ENCODE measurements at places on chromosomes 6 and 20.

DNA sequence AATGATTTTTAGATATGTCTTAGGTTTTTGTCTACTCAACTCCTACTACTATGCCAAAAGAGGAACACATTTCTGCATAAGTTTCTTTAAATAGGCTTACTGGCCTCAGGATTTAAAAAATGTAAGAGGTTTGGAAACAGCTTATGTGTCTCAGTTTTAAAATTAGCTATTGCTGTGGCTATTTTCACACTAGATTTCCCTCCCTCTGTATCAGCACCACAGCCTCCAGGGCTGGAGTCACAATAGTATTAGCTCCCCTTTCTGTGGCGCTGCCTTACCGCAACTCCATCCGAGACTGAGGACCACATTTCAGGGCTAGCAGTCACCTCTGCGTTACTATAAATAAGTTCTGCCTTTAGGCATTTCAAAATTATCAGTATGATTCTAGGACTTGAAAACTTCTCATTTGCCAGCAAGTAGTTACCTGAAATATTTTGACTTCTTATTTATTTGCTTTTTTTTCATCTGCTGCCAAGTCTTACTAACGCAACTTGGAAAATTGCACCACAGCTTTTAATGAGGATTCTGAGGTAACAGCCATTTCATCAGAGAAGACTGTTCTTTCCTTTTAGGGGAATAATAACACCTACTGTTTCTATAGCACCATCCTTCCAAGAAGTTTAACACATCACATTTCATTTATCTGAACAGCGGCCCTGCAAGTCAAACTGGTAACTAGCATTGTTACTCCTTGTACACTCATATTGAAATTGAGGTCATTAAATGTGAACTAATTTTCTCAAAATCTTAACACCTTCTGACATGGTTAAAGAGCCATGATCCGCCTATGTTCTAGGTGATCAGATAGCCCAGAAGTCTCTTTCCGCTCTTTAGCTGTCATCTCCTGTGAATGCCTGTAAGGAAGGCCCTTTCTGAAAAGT is 105.9 kb downstream of the GJA10 start:
- DNase-seq, result no peak

GRCh38 chr6:77926198-77926751 is 273.4 kb downstream of the MEI4 start:
- no peak for DNase-seq

GRCh38 chr6:113406048-113406695 is 451.0 kb upstream of the MARCKS start:
- no peak for DNase-seq

DNA sequence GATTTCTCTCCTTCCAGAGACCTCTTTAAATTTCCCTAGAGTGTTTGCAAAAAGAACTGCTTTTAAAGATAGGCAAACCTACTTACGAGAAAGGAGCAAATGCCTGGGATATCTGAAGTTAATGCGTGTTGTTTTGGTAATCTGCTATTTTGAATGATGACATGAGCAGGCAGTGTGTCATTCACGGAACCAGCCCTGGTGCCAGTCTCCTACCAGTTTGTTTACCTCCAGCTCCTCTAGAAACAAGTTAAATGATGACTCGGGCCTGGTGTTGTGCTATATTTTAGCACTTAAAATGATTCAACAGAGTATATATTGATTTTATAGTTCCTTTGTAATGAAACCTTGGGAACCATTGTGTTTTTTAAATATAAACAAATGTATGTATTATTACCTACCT is 41.1 kb upstream of the MAP3K4 start:
- DNase-seq, result no peak

- no peak for DNase-seq
These were observed 4.7 kb downstream of the NKX2-2 start for GRCh38 chr20:21509079-21509596.

Data from activated CD8-positive, alpha-beta memory T cell treated with anti-CD3 and anti-CD28 coated beads for 24 hours (primary cell).